ENCODE measurements at places on chromosomes 7 and 10. TPM values are rescaled to one million over a fixed set of nuclear protein-coding genes. Genes with fewer than 3 reads are reported as not detected.

PHKG1 gene
- total RNA-seq = 0.59 TPM

SORCS3 gene
- not detected for total RNA-seq

TMEM270 gene
- not detected for total RNA-seq

AS3MT gene
- 1.4 TPM for total RNA-seq

NPTX2 gene
- total RNA-seq = 0.26 TPM

LBX1 gene
- not detected for total RNA-seq

KLHL7 gene
- total RNA-seq = 34.2 TPM

RSPH10B2 gene
- 0.13 TPM for total RNA-seq

CAMK2B gene
- 2.7 TPM for total RNA-seq

CH25H gene
- 0.40 TPM for total RNA-seq

LCOR gene
- total RNA-seq = 14.8 TPM

IFIT1B gene
- not detected for total RNA-seq

LRIT1 gene
- total RNA-seq = not detected

AZGP1 gene
- total RNA-seq = not detected

SRI gene
- 214 TPM for total RNA-seq

FZD1 gene
- 4.7 TPM for total RNA-seq

CARD11 gene
- 18.4 TPM for total RNA-seq

SND1 gene
- total RNA-seq = 191 TPM

CXCL12 gene
- 0.40 TPM for total RNA-seq

ACBD7 gene
- 3.1 TPM for total RNA-seq

PSAP gene
- total RNA-seq = 664 TPM

PPA1 gene
- total RNA-seq = 309 TPM

COL28A1 gene
- not detected for total RNA-seq

TAS2R41 gene
- not detected for total RNA-seq

DRGX gene
- not detected for total RNA-seq

UMAD1 gene
- 5.5 TPM for total RNA-seq

C10orf95 gene
- total RNA-seq = not detected

ZDHHC6 gene
- total RNA-seq = 29.3 TPM

GBX1 gene
- total RNA-seq = not detected

CDC14C gene
- not detected for total RNA-seq

ADCY1 gene
- 0.26 TPM for total RNA-seq

ZNF804B gene
- not detected for total RNA-seq

PLAU gene
- 29.0 TPM for total RNA-seq

CFTR gene
- not detected for total RNA-seq

DKK1 gene
- total RNA-seq = 111 TPM

ARHGAP12 gene
- total RNA-seq = 22.0 TPM

LIPN gene
- total RNA-seq = not detected

RPEL1 gene
- 0.13 TPM for total RNA-seq

EN2 gene
- not detected for total RNA-seq

PIP gene
- total RNA-seq = not detected
